ENCODE measurements at places on chromosomes 11 and 22.

- no peak for DNase-seq
These were observed 25.4 kb upstream of the SMTN start for GRCh38 chr22:31055635-31056159.

DNA sequence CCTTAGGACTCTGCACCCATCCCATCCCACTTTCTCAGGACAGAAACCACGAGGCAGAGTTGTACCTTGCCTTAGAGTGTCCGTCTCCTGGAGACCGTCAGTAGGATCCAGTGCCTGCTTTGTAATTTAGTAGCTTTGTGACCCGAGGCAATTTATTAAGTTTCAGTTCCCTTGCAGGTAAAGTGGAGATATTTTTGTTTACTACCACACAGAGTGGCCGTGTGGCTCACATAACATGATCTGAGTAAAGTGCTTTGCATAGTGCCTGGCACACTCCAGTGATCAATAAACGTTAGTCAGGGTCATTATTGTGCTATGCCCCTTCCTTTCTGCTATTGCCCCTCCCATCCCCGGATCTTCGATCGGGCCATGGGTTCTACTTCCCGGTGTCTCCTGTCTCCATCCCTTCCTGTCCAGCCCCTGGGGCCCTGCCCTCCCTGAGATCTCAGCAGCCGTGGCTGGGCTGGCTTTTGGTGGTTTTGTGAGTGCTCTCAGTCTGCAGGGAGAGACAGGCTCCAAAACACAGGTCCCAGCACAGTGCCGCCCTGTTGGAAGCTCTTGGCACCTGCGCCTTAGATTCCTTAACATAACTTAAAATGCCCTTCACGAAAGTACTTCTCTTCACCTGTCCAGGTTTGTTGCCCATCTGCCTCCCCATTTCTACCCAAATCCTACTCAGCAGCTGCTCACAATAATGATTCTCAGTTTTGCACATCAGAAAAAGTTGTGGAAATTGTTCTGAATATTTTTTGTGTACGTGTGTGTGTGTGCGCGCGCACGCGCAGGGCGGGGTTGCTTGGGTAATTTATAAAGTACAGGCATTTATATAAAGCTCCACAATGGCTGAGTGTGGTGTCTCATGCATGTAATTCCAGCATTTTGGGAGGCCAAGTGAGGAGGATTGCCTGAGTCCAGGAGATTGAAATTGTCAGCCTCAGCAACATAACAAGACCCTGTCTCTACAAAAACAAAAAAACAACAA, 753.7 kb downstream of the NTM start:
- no peak for DNase-seq

- DNase-seq: no peak
These were observed 41.0 kb upstream of the APLNR start for GRCh38 chr11:57277845-57278720.

DNA sequence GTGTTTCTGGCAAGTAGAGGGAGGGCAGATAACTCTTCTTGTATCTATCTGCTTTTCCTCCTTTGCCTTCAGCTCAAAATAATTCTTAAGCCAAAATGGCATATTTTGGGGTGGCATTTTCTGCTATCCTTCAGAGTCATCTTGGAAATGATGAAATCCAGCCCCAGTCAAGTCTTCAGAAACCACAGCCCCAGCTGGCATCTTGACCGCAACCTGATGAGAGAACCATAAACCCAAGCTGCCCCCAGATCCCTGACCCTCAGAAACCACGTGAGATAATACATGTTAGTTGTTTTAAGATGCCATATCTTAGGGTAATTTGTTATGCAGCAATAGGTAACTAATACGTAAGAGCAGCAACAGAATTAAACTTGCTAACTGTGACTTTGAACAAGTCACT, 15.1 kb upstream of the PAMR1 start:
- no peak for DNase-seq
